ENCODE measurements at places on chromosomes 6 and 20.

GRCh38 chr6:1285956-1286355 lies 25.9 kb upstream of the FOXQ1 start:
- DNase-seq = no peak

DNA sequence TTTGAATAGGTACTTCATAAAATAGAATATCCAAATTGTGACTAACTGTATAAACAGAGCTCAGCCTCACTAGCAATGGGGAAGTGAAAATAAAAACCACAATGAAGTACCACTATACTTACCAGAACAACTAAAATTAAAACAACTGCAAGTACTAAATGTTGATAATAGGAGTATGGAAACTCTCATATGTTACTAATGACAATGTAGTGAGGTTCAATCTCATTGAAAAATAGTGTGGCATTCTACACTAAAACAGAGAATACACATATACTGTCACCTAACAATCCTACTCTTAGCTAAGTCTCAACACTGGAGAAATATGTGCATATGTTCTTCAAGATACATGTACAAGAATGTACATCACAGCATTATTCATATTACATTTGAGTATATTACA lies 132.0 kb upstream of the CARMIL1 start:
- peak; percentile 46 for DNase-seq

DNA sequence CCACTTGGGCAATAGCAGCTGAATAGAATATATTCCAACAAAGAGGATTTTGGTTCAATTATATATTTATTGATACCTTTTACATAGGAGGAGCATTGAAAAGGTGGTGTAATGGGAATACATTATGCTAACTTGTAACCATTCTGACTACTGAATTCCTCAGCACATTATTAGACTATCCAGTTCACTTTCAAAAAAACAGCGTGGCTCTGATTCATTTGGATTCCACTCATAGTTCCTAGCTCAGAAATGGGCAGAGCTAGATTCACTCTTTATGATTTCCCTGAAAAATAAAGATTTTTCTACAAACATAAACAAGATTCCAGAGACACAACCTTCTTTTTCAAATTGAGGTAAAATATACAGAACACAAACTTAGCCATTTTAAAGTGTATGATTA lies 9.2 kb upstream of the TRERF1 start:
- no peak for DNase-seq

DNA sequence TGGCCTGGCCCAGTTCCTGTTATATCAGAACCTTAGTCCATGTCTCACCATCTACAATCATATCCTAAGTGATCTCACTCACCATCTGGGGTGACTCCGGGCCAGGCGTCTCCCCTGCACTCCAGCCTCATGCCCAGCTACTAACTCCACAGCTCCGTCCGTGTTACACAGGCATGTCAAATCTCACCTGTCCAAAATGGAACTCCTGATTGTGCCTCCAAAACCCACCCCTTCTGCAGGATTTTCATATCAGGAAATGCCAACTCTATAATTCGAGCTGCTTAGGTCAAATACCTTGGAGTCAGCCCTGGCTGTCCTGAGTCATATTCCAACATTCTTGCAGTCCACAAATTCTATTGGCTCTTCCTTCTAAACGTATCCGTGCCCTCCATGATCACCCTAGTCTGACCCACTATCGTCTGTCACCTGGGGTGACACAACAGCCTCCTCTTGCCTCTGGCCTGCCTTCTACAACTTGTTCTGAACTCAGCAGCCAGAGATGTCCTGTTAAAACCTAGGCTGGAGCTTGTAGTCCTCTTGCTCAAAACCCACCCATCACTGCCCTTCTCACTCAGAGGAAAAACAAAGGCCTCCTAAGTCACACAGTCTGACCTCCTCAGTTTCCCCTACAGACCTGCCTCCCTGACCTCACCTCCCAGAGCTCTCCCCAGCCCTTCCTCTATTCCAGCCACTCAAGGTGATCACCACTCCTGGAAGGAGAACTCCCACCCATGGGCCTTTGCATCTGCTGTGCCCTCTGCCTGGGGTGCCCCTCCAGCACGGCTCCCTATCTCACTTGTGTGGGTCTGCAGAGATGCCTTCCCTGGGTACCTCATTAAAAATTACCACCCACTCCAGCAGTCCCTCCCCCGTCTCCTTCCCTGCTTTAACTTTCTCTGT lies 85.3 kb upstream of the SIRPA start:
- no peak for DNase-seq

GRCh38 chr6:44234101-44235025 lies 11.0 kb downstream of the SLC29A1 start:
- peak; percentile 74 for DNase-seq

DNA sequence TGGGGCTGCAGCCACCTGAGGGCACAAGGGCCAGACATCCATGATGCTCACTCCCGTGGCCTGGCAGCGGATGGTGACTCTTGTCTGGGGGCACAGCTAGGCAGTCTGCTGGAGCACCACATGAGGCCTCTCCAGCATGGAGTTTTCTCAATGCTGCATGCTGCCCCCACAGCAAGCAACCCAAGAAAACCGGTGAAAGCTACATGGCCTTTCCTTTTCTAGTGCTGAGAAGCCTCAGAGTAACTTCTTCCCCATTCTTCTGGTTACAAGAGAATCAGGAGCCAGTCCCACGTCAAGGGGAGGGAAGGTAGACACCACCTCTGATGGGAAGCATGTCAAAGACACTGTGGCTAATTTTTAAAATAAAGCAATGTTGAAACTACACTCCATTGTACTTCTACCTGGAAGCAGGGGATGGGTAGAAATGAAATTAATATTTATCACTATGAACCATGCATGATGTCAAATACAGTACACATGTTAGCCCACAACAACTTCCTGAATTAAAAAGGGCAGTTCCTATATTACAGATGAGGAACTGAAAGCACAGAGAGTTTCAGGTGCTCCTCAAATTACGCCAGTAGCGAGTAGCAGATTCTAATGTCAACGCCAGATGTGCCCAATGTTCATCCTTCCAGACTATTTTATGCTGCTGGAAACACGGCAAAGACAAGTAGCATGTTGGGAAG lies 101.5 kb downstream of the LAMP5 start:
- DNase-seq = peak; percentile 40

DNA sequence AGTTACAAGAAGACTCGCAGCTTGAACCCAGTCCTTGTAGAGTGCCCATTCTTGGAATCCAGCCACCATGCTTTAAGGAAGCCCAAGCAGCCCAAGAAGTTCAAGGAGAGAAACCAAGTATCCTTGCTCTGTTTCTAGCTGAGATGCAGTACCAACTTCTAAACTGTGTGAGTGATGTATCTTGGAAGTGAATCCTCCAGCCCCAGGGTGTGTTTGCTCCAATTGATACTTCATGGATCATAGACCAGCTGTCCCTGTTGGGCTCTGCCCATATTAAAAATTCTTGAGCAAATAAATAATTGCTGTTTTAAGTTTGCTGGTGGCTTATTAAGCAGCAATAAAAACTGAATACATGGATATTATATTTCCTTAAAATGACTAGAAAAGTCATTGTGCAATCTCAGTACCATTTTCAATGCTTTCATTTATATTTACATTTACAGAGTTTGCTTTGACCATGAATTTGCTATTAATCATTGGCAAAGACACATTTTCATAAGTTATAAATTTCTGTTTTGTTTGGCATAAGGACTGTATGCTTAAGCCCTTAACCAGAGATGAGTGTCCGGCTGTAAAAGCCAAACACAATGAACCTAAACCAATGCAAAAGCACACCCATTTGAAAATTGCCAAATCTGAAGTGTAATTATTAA lies 9.2 kb downstream of the SPTLC3 start:
- no peak for DNase-seq

GRCh38 chr20:34124469-34125249 lies 12.6 kb upstream of the EIF2S2 start:
- DNase-seq = peak; percentile 78

GRCh38 chr20:17967521-17968365 lies 851 bp downstream of the SNX5 start:
- DNase-seq = no peak

- no peak for DNase-seq
These were observed 29.4 kb downstream of the PPP1R16B start for GRCh38 chr20:38834868-38835267.

DNA sequence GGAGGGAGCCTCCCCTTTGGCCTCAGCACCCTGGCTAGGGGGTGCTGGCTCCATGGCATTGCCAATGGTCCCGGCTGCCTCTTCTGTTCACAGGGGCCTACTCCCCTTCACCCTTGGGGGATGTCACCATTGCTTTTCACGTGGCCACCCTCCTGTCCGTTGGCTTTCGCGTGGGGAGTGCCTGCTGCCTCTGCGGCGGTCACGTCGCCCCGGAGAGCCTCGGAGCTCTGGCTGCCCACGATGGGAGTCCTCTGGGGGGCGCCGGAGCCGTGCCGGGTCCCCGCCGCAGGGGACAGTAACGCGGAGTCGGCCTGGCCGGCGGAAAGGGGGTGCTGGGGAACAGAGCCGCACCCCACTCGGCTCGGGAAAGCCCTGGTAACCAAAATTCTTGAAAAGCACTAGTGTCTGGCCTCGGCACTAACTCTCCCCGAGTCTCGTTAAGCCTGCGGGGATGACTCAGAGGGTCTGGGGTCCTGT lies 661 bp upstream of the HEBP2 start:
- peak; percentile 74 for DNase-seq

GRCh38 chr6:81816380-81816779 lies 63.9 kb upstream of the TENT5A start:
- no peak for DNase-seq

- no peak for DNase-seq
These were observed 2.0 kb downstream of the DOK5 start for GRCh38 chr20:54477191-54477955.

GRCh38 chr20:62244644-62245108 lies 6.4 kb downstream of the OSBPL2 start:
- DNase-seq = no peak

- DNase-seq = no peak
These were observed 102.0 kb downstream of the SMLR1 start for GRCh38 chr6:130929036-130929678.

- DNase-seq = no peak
These were observed 284.2 kb upstream of the SGK1 start for GRCh38 chr6:134602123-134602522.

DNA sequence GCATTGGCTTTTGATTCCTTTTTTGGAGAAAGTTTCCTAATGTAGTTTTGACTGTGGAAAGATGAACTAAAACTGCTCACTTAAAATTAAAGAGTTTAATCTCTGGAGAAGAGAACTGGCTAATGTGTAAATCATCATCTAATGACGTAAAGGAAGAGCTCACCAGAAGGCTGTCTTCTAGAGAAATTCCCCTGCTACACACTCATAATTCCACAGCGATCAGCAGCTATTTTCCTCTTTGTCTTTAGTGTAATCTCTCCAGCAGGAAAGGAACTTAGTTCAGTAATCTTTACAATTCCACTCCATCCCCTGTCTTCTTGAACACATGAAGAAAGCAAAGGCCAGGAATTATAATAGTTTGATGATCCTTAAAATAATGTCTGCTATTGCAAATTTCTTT lies 15.8 kb downstream of the SPTLC3 start:
- no peak for DNase-seq

DNA sequence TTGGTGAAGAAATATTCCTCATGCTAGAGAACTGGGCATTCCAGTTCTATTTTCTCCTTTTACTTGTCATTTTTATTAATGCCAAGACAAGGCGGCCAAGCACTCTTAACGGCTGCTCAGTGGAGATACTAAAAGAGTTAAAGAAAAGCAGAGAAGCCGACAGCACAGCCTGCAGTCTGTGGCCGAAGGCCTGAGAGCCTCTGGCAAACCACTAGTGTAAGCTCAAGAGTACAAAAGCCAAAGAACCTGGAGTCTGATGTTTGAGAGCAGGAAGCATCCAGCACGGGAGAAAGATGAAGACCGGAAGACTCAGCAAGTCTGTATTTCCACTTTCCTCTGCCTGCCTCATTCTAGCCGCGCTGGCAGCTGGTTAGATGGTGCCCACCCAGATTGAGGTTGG lies 167.1 kb upstream of the FUT9 start:
- DNase-seq = no peak

DNA sequence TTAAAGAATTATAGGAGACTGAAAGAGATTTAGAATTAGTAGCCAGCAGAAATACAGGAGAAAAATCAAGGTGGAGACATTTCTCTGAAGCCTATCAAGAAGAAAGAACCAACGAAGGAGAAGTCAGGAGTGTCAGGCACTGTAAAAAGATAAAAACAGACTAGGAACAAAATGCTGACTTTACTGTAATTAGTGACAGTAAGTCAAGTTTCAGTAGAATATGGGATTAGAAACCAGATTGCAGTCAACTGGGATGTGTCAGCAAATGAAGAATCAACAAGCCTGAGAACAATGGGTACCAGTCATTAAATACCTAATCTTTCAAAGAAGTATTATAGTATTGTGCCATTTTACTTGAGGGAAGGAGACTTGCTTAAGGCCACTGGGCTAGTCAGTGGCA lies 21.6 kb downstream of the CALHM6 start:
- no peak for DNase-seq

- DNase-seq = no peak
These were observed 122.2 kb downstream of the KIF13A start for GRCh38 chr6:17865243-17865642.

GRCh38 chr6:91482498-91482897 lies 895.6 kb upstream of the MAP3K7 start:
- DNase-seq = peak; percentile 8

DNA sequence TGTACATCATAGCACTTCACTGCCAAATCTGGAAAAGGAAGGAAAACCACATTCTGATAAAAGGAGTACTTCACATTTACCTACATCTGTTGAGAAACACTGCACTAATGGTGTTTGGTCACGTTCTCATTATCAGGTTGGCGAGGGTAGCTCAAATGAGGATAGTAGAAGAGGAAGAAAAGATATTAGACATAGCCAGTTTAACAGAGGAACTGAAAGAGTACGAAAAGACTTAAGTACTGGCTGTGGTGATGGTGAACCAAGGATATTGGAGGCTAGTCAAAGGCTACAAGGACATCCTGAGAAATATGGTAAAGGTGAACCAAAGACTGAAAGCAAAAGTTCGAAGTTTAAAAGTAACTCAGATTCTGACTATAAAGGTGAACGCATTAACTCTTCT lies 32.0 kb upstream of the GJA10 start:
- DNase-seq = peak; percentile 28

DNA sequence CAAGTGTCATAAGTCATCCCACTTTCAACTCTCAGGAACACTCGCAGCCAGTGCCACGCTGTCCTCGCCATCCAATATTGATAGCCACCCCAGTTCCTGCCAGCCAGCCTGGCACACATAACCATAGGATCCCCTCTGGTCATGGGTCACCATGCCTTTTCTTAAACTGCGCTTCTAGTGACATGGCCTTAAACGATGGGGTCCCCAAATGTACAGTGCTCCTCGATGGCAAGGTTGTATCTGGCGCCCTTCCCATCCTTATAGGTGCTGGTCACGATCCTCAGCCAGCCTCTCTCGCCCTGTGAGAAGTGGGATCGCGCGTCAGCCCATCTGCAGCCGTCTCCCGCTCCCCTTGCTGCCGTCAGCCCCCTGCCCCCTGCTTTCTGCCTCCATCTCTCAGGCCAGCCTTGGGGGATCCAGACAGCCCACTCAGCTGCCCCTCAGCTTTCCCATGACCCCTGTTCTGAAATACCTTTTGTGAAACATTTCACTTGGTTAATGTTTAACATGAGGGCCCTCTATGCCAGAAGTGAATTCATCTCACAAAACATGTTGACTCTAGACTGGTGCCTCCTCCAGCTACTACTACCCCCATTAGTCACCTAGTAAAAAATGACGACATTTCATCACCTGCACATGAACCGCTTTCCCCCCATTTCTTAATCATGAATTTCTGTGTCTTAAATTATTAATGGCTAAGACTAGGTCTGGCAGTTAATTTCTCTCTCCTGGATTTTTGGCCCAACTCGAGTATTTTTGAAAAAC lies 11.4 kb downstream of the CTSZ start:
- no peak for DNase-seq

GRCh38 chr20:25654487-25654886 lies 30.7 kb upstream of the NANP start:
- no peak for DNase-seq

All from GM20000 (cell line).